ENCODE measurements at places on chromosomes 7 and 10. TPM values are rescaled to one million over a fixed set of nuclear protein-coding genes. Genes with fewer than 3 reads are reported as not detected.

Gene PALD1
- polyA plus RNA-seq: not detected

Gene PRPS1L1
- polyA plus RNA-seq: not detected

Gene C7orf33
- not detected for polyA plus RNA-seq

Gene PTN
- not detected for polyA plus RNA-seq

Gene MACROH2A2
- 4.3 TPM for polyA plus RNA-seq
